Activated T-cell treated with anti-CD3 and anti-CD28 coated beads, Interleukin-2, amount 50 U/mL, for 24 hours (primary cell): ENCODE measurements at places on chromosomes 5 and 9.

GRCh38 chr5:32794086-32794485 is 83.0 kb downstream of the NPR3 start:
- DNase-seq: no peak

- no peak for DNase-seq
Measured at GRCh38 chr5:4833104-4833738, 306.9 kb upstream of the ADAMTS16 start.

- no peak for DNase-seq
Measured at GRCh38 chr5:61701877-61702602, 370.0 kb downstream of the ZSWIM6 start.

DNA sequence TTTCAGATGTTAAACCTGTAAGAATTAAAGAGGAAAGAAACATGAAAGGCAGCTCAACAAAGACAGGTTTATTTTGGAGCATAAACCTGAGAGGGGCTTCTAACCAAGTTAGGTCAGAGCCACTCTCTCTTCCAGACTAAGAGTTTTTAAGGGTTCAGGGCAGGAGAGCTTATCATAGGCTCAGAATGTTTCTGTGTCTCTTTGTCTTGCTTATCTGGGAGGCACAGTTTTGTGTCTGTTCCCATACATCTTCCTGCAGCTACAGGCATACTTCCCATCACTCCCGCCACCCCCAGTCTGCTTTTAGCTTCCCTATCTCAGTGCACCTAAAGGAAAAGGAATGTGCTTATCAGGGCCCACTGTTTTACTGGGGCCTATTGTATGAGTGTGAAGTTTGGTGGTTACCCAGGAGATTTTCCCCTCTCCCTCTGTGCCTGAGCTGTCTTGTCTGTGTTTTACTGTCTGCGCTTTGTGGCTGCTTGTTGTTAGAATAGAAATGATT is 21.9 kb downstream of the CD14 start:
- no peak for DNase-seq
